Uterus (tissue), 4 donors: ENCODE measurements at places on chromosomes 7 and 10. TPM values are rescaled to one million over a fixed set of nuclear protein-coding genes. Genes with fewer than 3 reads are reported as not detected.

The NUPR2 gene
- not detected for total RNA-seq

The ASCC1 gene
- 156 TPM for total RNA-seq

The AKR1D1 gene
- total RNA-seq = not detected

The PRRT4 gene
- total RNA-seq = 1.7 TPM

The CDH23 gene
- 7.1 TPM for total RNA-seq

The NPTX2 gene
- total RNA-seq = 5.1 TPM

The PON3 gene
- total RNA-seq = 10.6 TPM

The ZNF736 gene
- 43.2 TPM for total RNA-seq

DNA sequence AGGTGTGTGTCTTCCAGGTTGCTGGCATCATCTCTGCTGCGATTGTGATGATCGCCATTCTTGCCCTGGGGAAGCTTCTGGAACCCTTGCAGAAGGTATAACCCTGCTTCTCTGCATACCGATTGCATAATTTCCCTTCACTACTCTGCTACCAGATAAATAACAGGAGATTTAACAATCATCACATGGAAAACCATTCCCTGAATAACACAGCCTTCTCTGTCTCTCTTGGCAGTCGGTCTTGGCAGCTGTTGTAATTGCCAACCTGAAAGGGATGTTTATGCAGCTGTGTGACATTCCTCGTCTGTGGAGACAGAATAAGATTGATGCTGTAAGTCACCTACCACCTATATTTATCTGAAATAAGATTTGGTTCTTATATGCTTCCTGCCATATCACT lies 33.8 kb downstream of the SLC26A4 start:
- H3K27ac ChIP-seq = peak overlapping the region; percentile 22
- no peaks in the 10 kb centered on the region for H3K4me1 ChIP-seq
- DNase-seq = no peak
- no peak overlapping the region for H3K4me3 ChIP-seq
- H3K36me3 ChIP-seq = no peaks in the 10 kb centered on the region
- H3K27me3 ChIP-seq = no peaks in the 10 kb centered on the region

DNA sequence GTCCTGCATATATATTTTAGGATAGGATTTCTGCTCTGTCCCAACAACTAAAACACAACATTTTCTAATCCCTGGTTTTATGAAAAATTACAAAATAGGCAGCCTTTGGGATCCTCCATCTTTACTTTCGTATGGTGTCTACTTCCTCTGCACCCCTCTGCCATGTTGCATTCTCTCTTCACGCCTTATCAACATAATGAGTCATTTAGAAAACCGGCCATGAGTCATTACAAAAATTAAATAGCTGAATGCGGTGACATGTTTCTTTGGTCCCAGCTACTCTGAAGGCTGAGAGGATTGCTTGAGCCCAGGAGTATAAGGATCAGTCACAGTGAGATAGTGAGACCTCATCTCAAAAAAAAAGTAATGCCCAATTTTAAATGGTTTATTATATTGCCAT lies 148.1 kb upstream of the CELF2 start:
- no peaks in the 10 kb centered on the region for H3K4me1 ChIP-seq
- no peaks in the 10 kb centered on the region for H3K36me3 ChIP-seq
- no peak overlapping the region for H3K4me3 ChIP-seq
- no peak overlapping the region for H3K27ac ChIP-seq
- no peaks in the 10 kb centered on the region for H3K27me3 ChIP-seq

DNA sequence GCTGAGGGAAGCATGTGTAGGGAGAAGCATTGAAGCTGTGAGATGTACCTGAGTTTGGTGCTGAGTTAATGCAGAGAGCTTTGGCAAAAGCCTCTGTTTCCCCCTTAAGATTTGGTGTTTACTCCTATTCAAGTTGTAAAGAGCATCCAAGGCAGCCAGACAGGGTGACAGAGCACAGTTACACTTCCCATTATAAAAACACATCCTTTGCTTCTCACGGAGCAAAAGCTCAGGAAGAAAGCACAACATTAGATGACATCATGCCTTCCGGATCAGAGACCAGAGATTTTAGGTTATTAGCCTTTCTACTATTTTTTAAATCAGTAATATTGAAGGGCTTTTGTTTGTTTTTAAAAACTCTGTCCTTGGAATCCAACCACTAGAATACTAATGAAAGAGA lies 182.9 kb downstream of the DOCK4 start:
- H3K4me3 ChIP-seq = no peak overlapping the region
- no peaks in the 10 kb centered on the region for H3K27me3 ChIP-seq
- H3K4me1 ChIP-seq = no peaks in the 10 kb centered on the region
- no peaks in the 10 kb centered on the region for H3K36me3 ChIP-seq

DNA sequence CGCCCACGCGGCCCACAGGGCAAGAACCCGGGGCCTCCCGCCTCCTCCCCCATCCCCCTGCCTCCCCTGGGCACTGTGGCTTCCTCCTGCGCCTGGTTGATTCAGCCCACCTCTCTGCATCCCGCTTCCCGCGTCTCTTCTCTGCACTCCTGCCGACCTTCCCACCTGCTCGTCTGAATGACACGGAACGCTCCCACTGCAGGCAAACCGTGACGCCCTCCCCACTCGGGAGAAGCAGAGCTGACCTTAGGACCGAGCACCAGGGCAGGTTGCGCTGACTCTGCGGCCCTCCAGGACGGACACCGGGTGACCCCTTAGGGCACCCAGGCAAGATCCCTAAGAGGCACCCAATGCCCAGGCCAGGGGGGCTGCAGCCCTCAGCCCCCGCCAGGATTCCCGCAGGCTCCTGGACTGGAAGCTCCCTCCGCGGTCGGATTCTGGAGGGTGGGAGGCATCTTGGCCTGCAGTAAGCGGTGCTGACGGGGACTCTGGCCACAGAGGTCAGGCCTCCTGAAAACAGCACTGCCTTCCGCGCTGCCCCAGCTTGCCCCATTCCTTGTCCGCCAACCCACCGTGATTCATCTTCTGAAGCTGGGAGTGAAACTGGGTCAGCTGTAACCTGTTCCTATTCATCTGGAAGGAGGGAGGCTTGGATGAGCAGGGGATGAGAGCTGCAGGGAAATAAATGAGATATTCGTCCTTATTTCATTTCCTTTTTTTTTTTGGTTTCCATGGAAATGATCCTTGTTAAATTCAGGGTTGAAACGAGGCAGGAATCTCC lies 990 bp downstream of the CALML3 start:
- no peaks in the 10 kb centered on the region for H3K4me1 ChIP-seq
- H3K36me3 ChIP-seq = no peaks in the 10 kb centered on the region
- H3K27ac ChIP-seq = no peak overlapping the region
- no peak overlapping the region for H3K4me3 ChIP-seq
- no peak for DNase-seq
- H3K27me3 ChIP-seq = no peaks in the 10 kb centered on the region

GRCh38 chr7:74083928-74084721 lies 521 bp downstream of the LIMK1 start:
- no peaks in the 10 kb centered on the region for H3K36me3 ChIP-seq
- H3K4me3 ChIP-seq = peak overlapping the region; percentile 69
- no peaks in the 10 kb centered on the region for H3K27me3 ChIP-seq
- H3K4me1 ChIP-seq = no peaks in the 10 kb centered on the region
- no peak for DNase-seq

- no peaks in the 10 kb centered on the region for H3K36me3 ChIP-seq
- H3K4me3 ChIP-seq = no peak overlapping the region
- DNase-seq = no peak
- H3K27me3 ChIP-seq = no peaks in the 10 kb centered on the region
- no peaks in the 10 kb centered on the region for H3K4me1 ChIP-seq
These were observed 17.7 kb upstream of the NRP1 start for GRCh38 chr10:33352175-33352574.

GRCh38 chr10:10092581-10092980 lies 925.1 kb upstream of the CELF2 start:
- H3K36me3 ChIP-seq = no peaks in the 10 kb centered on the region
- H3K4me3 ChIP-seq = no peak overlapping the region

DNA sequence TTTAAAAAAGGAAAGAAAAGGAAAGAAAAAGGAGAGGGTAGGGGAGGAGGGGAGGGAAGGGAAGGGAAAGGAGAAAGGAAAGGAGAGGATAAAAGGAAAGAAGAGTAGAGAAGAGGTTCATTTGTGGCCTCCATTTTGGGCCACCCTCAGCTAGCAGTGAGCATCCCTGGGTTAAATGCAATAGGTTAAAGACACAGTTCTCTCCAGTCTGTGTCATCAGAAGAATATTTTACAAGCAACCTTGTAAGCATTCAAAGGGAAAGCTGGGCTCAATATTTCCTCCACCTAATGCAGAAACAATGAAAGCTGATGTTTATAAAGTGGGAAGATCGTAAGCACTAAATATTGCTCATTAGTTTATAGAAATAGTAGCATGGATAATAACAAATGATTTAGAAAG lies 219.1 kb upstream of the PITRM1 start:
- no peak overlapping the region for H3K27ac ChIP-seq
- DNase-seq = no peak
- H3K27me3 ChIP-seq = no peaks in the 10 kb centered on the region
- no peaks in the 10 kb centered on the region for H3K36me3 ChIP-seq

GRCh38 chr10:5904227-5904626 lies 14.2 kb downstream of the FBH1 start:
- no peak overlapping the region for H3K27ac ChIP-seq
- DNase-seq = no peak
- no peaks in the 10 kb centered on the region for H3K36me3 ChIP-seq
- H3K4me3 ChIP-seq = no peak overlapping the region
- H3K27me3 ChIP-seq = no peaks in the 10 kb centered on the region
- no peaks in the 10 kb centered on the region for H3K4me1 ChIP-seq

- no peak for DNase-seq
- H3K4me3 ChIP-seq = no peak overlapping the region
- no peaks in the 10 kb centered on the region for H3K4me1 ChIP-seq
These were observed 4.5 kb upstream of the GPRIN2 start for GRCh38 chr10:46560952-46561351.

GRCh38 chr10:31646519-31646918 lies 282.1 kb downstream of the ARHGAP12 start:
- H3K27me3 ChIP-seq = no peaks in the 10 kb centered on the region
- no peak overlapping the region for H3K27ac ChIP-seq
- no peaks in the 10 kb centered on the region for H3K36me3 ChIP-seq
